ENCODE measurements at places on chromosomes 2 and 18.

DNA sequence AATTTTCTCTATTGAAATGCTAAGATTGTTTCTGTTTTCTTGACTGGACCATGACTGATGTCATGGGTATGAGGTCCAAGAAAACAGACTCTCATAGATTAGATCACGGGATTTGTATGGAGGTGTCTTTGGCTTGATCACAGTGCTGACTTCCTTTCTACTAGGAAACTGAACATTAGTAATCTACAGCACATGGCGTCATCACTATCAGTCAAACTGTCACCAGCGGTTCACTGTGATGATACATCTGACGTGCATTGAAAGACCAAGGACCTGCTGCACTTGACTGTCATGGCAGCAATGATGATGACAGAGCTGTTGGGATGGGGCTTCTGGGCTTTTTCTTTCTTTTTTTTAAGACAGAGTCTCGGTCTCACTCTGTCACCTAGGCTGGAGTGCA lies 28.2 kb upstream of the IMPA2 start:
- no peak for DNase-seq

- peak; percentile 32 for DNase-seq
These were observed 1.2 kb upstream of the CABLES1 start for GRCh38 chr18:23133860-23134779.

GRCh38 chr2:176132205-176133171 lies 3.0 kb downstream of the HOXD8 start:
- DNase-seq: peak; percentile 23

- no peak for DNase-seq
These were observed 972 bp upstream of the CELF4 start for GRCh38 chr18:37566479-37567060.

DNA sequence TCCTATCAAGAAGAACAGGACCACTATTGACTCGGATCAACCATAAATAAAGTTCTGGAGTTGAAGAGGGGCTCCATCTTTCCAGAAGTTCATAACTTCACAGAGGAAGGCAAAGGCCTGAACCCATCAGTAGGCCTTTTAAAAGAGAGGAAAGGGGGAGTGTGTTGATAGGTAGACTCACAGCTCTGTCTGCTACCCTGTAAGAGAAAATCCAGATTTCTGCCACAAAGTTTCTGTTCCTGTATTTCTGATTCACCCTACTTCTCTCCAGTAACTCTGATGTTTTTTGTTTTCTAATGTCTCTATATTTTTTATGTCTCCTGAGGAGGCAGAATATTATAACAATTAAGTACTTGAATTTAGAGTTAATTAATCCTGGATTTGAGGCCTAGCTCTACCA lies 564.0 kb downstream of the TNS1 start:
- DNase-seq: no peak

- DNase-seq: no peak
These were observed 7.9 kb upstream of the SDC1 start for GRCh38 chr2:20232837-20233207.

DNA sequence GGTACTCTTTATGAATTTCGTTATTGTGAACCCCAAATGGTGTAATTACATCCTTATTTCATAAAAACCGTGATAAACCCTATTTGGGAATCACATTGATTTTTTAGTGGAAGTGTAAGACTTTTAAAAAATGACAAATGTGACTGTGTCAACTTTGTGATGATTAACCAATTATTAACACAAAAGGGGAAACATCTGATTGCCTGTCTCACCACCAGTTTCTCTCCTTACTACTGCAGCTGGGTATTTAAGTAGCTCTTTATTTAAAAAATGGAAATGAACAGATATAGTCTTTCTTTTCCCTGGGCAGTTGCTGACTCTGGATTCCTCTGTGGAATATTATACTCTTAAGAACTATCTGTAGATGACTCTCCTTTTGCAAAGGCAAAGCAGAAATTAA lies 11.6 kb upstream of the RPE start:
- no peak for DNase-seq

DNA sequence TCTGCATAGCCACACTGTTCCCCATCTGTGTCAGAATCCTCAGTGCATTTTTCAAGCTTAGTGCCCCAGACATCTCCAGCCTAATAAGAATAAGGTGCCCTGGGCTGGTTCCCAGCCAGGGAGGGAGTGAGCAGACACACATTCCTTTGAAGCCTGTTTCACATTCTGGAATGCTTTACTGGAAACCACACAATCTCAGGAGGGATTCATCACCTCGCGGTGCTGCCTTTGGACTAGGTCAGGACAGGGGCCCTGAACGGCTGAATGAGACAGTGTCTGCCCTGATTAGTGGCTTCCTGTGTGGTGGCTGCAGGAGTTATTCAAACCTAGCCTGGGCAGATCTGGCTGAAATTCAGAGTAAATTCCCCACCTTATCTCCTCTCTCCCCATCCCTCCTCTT lies 108.0 kb upstream of the LDAH start:
- no peak for DNase-seq

DNA sequence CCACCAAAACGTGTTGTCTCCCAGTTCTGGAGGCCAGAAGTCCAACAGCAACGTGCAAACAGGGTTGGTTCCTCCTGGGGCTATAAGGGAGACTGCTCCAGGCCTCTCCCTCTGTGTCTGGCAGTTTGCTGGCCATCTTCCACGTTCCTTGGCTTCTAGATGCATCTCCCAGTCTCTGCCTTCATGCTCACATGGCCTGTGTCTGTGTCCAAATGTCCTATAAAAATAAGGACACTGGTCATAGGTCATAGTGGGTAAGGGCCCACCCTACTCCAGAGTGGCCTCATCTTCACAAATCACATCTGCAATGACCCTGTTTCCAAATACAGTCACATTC lies 69.4 kb upstream of the TAF1B start:
- DNase-seq: no peak

DNA sequence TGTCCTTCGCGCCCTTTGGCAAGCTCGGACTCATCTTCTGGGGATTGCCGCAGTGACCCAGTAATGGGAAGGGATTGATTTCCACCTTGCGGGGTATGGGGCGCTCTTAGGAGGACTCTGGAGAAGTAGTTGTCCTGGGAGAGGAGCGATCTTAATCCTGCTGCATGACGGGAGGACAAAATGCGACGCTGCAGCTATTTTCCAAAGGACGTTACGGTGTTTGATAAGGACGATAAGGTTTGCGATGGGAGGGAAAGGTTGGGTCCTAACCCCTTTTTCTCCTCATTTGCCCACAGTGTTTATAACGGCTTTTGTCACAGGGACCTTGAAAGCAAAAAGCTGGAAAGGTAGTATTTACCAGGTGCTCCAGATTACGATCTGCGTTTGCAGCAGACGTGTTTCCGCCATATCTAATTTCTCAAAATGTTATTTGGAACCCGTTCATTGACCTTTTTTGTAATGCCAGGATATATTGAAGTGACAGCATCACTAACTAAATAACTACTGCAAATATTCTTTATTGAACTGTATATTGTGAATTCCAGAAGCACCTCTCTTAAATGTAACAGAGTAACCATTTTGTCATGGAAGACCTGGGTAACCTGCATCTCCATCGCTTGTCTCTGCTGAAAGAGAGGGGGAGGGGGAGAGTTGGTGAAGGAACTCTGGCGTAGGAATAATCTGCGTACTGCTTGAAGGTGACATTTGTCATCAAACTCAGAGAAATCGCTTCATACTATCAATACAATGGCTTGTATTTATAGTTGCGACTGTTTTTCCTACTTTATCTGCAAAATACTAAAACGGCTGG lies 590 bp downstream of the MDH1 start:
- DNase-seq: peak; percentile 17

GRCh38 chr2:187206071-187206470 lies 242.0 kb downstream of the CALCRL start:
- no peak for DNase-seq

DNA sequence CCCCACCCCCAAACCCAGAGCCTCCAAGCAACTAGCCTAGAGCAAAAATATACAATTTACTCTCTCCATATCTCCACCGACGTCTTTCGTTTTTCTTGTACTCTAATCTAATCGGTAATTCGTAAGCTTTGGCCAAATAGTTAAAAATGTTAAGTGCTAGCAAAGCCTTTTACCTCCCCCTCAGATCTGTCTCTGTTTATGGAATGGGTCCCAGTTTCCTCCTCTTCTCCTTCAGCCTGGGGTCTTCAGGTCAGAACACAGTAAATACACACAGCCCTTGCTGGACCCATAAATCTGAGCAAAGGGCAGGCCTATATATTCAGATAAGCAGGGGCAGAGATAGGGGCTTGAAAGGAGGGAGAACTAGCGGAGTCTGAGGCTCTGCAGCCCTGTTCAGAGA lies 267.4 kb downstream of the MEIS1 start:
- DNase-seq: no peak

GRCh38 chr2:15704086-15704787 lies 112.6 kb downstream of the DDX1 start:
- DNase-seq: no peak

- DNase-seq: no peak
These were observed 15.4 kb downstream of the IL1B start for GRCh38 chr2:112821142-112821541.

DNA sequence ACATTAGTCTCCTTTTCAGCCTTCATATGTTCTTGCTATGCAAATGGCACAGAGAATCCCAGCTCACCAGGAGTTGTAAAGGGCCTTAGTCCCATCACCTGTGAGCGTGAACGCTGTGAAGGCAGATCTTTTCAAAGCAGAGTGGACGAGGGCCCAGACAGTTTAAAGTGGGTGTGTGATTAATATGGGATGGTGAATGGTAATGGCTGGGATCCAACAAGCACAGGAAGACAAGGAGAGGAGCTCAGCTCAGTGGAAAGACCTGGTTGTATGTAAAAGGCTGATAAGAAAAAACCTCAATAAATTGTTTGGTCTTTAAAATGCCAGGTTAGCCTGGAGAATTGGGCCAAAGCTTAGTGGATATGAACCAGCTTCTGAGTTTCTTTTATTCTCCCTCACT lies 326.2 kb downstream of the NYAP2 start:
- no peak for DNase-seq

DNA sequence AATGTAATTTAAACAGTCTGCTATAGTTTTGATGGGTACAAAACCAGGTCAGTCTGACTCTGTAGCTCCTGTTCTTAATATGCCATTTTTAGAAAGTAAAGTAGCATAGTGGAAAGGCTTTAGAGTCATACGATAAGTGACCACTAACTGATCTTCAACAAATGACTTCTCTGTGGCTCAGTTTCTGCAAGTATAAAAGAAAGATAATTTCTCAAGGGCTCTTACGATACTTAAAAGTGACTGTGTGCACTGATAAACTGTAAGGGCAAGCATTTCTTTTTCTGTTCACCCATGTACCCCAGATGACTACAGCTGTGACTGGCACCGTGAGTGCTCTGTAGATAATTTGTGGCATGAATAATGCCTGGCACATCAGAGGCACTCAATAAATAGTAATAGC lies 178.7 kb downstream of the LCLAT1 start:
- DNase-seq: no peak

DNA sequence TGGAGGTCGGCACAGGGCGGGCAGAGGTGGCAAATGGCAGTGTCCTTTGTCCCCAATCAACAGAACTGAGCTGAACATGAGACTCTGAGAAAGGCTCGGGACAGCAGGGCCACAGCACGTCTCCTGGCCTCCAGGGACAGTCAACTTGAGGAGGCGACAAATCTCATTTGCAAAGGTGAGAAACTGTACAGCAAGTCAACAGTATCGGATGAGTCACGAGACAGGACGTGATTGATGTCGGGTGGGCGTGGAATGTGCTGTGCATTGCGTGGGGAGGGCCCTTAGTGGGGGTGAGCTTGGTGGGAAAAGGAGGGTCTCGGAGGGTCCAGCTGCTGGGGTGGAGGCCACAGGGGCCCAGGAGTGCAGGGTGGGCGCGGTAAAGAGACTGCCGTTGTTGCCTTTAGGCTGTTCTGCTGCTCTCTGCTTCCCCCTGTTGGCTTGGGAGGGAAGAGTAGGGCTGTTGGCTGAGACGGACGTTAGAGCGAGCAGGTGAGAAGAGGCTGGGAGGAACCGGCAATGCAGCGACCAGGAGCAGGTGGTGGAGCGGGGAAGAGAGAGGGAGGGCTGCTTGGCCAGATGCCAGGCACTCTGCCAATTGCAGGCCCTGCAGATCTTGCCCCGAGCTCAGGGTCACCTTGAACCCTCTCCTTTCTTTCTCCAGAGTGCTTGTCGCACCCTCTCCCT lies 164.3 kb downstream of the BCL2 start:
- DNase-seq: peak; percentile 87

- no peak for DNase-seq
These were observed 743.7 kb downstream of the GALR1 start for GRCh38 chr18:77993188-77993981.

- no peak for DNase-seq
These were observed 12.4 kb downstream of the SLC66A2 start for GRCh38 chr18:79939096-79939495.

GRCh38 chr2:58434692-58435091 lies 193.6 kb upstream of the FANCL start:
- no peak for DNase-seq

GRCh38 chr18:13353084-13353823 lies 134.7 kb downstream of the LDLRAD4 start:
- peak; percentile 27 for DNase-seq

GRCh38 chr18:22267697-22268096 lies 98.3 kb downstream of the GATA6 start:
- no peak for DNase-seq

GRCh38 chr2:31003749-31004148 lies 134.5 kb downstream of the GALNT14 start:
- DNase-seq: no peak

- DNase-seq: no peak
These were observed 146.0 kb downstream of the AGAP1 start for GRCh38 chr2:235639885-235640284.

DNA sequence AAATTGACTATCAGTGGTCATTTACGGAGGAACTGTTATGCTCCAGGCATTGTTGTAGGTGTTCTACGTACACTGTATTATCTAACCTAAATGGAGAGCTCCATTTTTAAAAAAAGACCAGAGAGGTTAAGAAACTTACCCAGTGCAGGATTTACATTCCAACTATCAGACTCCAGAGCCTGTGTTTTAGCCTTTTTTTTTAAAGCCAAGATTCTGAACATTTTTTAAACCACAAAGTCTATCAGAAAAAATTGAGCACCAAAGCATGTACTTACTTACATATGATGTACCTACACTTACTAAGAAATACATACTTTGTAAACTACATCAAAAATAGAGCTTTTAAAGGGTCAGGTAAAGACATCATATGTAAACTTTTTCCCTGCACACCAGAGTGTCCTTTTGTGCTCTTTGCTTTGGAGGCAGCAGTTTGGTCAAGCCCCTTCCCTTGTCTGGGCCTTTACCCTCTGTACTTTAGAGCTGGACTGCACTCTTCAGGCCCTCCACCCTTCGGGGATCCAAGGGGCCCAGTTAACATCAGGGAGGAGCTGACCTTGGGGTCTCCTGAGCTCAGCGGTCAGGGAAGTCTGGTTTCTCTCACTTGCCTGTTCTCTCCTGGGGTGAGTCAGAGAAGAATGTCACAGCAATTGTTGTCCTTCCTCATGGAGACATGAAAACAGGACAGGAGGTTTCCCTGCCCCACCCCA lies 58.4 kb downstream of the ITGB1BP1 start:
- DNase-seq: no peak

GRCh38 chr18:32732165-32732564 lies 40.7 kb downstream of the KLHL14 start:
- DNase-seq: no peak

GRCh38 chr2:135850892-135851668 lies 14.1 kb upstream of the LCT start:
- no peak for DNase-seq

- DNase-seq: no peak
These were observed 151.4 kb downstream of the TNS1 start for GRCh38 chr2:217851191-217852020.

Measured in CD4-positive, alpha-beta T cell treated with Interleukin-17A for 1 hour (primary cell).